Activated CD8-positive, alpha-beta memory T cell treated with anti-CD3 and anti-CD28 coated beads for 24 hours (primary cell): ENCODE measurements at places on chromosomes 11 and 22.

DNA sequence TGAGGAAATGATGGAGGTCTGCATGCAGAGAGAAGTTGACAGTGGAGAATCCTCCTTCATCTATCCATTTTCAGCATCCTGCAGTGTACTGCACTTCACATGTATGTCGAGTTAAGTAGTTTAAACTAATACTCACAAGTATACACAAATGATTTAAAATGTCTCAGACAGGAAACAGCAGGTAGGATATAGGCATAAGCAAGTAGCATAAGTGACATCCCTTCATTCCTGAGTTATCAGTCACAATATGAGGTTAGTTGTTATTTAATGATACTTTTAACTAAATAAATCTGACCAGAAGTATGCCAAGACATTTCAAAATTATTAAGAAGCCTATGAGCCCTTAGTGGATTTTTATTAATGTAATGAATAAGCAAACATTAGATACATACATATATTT, 37.4 kb downstream of the MTMR2 start:
- no peak for DNase-seq

DNA sequence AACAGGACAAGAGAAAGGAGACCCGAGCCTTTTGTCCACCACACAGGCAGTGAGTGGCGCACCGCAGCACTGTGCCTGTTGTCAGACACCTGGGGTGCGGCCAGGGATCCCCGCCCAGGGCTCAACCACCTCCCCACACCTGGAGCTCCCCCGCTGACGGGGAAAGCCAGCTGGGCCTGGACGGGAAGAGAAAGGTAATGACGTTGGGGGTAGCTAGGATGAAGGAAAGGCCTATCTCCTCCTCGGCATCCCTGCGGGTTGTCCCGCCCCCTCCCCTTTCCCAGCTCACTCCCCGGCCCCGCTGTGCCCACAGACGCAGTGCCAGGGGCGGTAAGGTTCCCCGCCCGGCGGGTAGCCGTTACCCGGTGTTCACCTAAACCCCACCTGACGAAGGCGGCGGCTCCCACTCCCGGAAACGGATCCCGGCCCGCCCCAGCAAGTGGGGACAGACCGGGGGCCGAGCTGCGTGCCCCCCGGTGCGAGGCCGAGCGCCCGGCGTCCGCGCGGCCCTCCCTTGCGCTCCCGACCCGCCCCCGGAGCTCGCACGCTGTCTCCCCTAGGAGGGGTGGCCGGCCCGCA, 495 bp downstream of the HYOU1 start:
- DNase-seq: peak; percentile 80

DNA sequence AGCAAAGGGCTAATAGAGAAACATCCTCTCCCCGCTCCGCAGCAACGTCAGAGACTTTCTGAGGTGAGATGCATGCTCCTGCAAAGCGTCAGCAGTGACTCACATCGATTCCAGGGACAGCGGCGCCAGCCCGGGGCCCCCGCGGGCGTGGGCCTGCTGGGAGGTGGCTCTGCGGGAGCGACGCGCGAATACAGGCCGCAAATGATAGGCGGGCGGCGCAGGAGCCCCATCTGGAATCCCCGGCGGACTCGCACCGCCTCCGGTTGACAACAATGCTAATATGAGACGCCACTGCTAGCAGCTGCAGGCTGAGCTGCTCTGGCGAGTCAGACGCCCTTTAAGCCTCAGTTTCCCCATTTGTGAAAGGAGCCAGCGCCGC, 557 bp downstream of the RANGAP1 start:
- DNase-seq: peak; percentile 92

- no peak for DNase-seq
Measured at GRCh38 chr11:88151709-88152265, 23.5 kb downstream of the RAB38 start.

GRCh38 chr11:20047006-20047768, 113.1 kb downstream of the DBX1 start:
- no peak for DNase-seq

DNA sequence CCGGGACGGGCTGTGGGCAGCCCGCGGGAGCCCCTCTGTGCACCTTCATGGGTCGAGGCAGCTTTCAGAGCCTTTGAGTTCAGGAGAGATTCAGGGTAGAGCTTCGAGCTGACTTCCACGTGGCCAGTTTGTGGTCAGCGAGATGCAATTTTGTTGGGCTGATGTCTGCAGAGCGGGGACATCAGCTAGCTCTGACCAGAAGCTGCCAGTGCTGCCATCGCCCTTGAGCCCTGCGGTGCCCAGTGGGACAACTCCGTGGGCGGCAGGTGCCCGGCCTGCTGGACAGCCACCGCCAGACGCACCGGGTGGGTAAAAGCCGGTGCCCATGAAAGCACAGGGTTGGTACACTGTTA, 719 bp downstream of the TALDO1 start:
- DNase-seq: peak; percentile 64

GRCh38 chr11:29978549-29978948, 38.3 kb downstream of the KCNA4 start:
- DNase-seq: no peak

- no peak for DNase-seq
Measured at GRCh38 chr11:20617346-20618005, 18.1 kb downstream of the SLC6A5 start.

GRCh38 chr11:126167488-126167887, 44.0 kb downstream of the RPUSD4 start:
- DNase-seq: no peak

- no peak for DNase-seq
Measured at GRCh38 chr11:76604081-76604625, 66.4 kb downstream of the LRRC32 start.
